ENCODE measurements at places on chromosomes 13 and 19. TPM values are rescaled to one million over a fixed set of nuclear protein-coding genes. Genes with fewer than 3 reads are reported as not detected.

DNA sequence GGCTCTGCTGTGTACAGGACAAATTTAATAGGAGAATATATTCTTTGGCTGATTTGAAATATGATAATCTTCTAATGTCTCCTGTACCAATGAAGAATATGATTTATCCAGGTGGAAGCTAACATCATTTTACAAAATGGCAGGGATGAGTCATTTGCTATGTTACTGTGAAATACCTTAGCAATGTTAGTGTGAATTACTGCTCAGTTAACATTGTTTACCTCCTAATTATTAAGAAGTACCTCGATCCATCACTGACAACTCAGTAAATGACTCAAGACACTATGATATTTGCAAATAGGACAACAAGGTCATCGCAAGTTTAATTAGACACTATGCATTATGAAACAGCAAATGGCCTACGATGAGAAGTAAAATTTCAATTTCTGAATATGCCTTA is 309.1 kb upstream of the EDNRB start:
- H3K4me3 ChIP-seq: no peak overlapping the region
- no peak for DNase-seq
- no peaks in the 10 kb centered on the region for H3K4me1 ChIP-seq
- peaks cover 1% of the 10 kb centered on the region for H3K27me3 ChIP-seq
- no peaks in the 10 kb centered on the region for H3K36me3 ChIP-seq

DNA sequence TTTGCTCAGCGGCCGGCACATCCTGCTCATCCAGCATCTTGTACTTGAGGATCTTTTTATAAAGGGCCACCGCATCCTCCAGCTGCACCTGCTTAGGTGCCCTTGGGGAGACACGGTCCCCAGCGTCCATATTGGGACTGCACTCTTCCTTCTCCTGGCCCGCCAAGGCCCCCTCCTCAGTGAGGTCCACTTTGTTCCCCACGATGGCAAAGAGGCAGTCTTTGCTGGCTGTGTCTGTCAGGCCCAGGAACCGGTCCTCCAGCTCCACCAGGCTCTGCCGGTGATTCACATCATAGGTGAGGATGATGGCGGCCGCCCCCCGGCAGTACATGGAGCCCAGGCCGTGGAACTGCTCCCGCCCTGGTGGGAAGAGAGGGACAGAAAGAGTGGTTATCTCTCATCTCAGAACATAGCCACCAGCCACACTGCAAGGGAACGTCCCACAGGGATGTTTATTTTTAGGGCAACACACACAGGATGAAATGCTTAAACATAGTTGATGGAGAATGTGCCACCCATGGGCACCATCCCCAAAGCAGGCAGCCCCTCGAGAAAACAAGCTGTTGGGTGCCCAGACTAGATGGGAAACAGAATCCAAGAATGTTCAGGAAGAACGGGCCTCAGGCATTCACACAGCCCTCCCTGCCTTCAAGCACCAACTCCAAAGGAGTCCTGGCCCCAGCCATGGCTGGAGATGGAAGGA is 37.5 kb downstream of the RAB20 start:
- no peak overlapping the region for H3K4me3 ChIP-seq
- H3K27ac ChIP-seq: peak overlapping the region; percentile 50
- H3K36me3 ChIP-seq: no peaks in the 10 kb centered on the region
- H3K4me1 ChIP-seq: peaks cover 13% of the 10 kb centered on the region
- peaks cover 27% of the 10 kb centered on the region for H3K27me3 ChIP-seq
- DNase-seq: no peak

DNA sequence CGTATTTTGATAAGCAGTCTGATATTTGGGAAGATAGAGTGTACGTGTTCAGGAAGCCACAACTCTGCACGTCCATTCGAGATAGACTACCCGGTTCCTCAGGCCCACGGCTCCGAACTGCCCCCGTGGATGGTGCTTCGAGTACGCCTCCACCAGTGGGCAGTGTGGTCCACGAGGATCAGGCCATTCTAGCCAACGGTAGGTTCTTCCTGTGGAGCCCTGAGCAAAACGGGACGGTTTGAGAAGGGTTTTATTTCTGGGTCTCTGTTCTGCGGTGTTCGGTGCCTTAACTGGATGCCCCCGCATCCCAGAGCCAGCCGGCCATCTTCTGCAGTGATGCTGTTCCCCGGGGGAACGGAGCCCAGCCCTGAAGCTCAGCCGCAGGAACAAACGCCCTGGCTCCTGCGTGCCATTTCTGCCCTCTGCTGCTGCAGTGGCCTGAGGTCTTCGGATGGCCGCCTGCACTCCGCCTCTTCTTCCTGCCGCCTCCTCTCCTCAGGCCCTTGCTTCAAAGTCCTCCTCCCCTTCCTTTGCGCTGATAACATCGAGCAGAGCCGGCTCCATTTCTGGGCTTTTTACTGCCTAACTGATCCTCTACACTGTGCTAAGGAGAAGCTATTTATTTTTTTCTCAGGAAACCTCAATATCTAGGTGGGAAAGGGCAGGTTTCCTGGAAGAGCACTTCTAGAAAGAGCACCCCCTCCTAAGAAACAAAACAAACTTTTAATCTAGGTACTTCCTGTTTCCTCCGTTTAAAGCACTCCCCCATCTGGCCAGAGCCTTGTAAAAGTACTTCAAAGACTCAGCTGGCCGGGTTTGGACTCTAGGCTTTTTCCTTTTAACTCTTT is 36.2 kb upstream of the SLC46A3 start:
- H3K27me3 ChIP-seq: no peaks in the 10 kb centered on the region
- H3K4me1 ChIP-seq: peaks cover 19% of the 10 kb centered on the region
- no peak overlapping the region for H3K4me3 ChIP-seq
- H3K36me3 ChIP-seq: peaks cover 7% of the 10 kb centered on the region
- peak overlapping the region; percentile 84 for H3K27ac ChIP-seq

- no peak overlapping the region for H3K4me3 ChIP-seq
- peaks cover 37% of the 10 kb centered on the region for H3K4me1 ChIP-seq
- no peak for DNase-seq
- H3K27me3 ChIP-seq: peaks cover 12% of the 10 kb centered on the region
- H3K27ac ChIP-seq: no peak overlapping the region
These were observed 90.1 kb downstream of the PCDH9 start for GRCh38 chr13:67140006-67140405.

GRCh38 chr13:42380420-42381164 is 108.6 kb downstream of the AKAP11 start:
- H3K27me3 ChIP-seq: no peaks in the 10 kb centered on the region
- no peak for DNase-seq
- no peak overlapping the region for H3K27ac ChIP-seq
- H3K4me1 ChIP-seq: peaks cover 18% of the 10 kb centered on the region
- no peak overlapping the region for H3K4me3 ChIP-seq

- no peaks in the 10 kb centered on the region for H3K36me3 ChIP-seq
- peak overlapping the region; percentile 23 for H3K27ac ChIP-seq
These were observed 14.6 kb downstream of the AKAP8L start for GRCh38 chr19:15404097-15404779.

DNA sequence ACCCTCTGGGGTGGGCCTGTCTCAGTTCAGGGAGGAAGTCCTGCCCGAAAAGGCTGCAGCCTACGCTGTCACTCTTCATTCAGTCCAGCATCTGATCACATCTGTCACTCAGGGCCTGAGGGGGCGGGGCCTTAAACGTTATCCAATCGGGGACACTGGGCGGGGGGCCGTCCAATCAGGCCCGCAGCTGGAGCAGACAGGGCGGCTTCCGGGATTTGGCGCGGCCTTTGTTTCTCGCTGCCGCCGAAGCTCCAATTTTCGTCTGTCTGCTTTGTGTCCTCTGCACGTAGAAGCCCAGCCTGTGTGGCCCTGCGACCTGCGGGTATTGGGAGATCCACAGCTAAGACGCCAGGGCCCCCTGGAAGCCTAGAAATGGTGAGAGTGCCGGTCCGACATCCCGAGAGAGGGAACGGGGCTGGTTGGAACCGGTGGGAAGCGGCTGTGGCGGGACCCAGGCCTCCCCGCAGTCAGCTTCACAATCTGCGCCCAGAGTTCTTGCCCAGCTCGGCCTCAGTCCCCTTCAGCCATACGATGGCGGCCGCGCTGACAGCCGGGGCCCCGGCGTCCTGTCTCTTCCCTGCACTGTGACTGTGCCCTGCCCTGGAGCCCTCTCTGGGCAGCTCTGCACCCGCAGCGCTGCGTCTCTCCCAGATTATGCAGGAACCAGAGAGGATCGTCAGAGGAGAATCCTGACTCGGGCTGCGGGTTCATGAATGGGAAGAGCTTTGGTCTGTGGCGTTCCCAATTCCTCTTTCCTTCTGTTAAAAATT is at the start of gene ZNF730:
Gene ZNF730, plus strand, starts transcription at position 224 of the 770 bp plus-strand sequence. Its CDS starts 149 bp downstream, at position 373.
- DNase-seq: peak; percentile 93
- peaks cover 30% of the 10 kb centered on the region for H3K4me1 ChIP-seq
- peaks cover 32% of the 10 kb centered on the region for H3K36me3 ChIP-seq
- H3K27ac ChIP-seq: peak within 1 kb of the TSS; percentile 100
- H3K27me3 ChIP-seq: peaks cover 5% of the 10 kb centered on the region

- DNase-seq: no peak
- no peak overlapping the region for H3K27ac ChIP-seq
- peaks cover 20% of the 10 kb centered on the region for H3K27me3 ChIP-seq
- no peak overlapping the region for H3K4me3 ChIP-seq
- no peaks in the 10 kb centered on the region for H3K36me3 ChIP-seq
These were observed 23.0 kb upstream of the MIER2 start for GRCh38 chr19:367561-367960.

DNA sequence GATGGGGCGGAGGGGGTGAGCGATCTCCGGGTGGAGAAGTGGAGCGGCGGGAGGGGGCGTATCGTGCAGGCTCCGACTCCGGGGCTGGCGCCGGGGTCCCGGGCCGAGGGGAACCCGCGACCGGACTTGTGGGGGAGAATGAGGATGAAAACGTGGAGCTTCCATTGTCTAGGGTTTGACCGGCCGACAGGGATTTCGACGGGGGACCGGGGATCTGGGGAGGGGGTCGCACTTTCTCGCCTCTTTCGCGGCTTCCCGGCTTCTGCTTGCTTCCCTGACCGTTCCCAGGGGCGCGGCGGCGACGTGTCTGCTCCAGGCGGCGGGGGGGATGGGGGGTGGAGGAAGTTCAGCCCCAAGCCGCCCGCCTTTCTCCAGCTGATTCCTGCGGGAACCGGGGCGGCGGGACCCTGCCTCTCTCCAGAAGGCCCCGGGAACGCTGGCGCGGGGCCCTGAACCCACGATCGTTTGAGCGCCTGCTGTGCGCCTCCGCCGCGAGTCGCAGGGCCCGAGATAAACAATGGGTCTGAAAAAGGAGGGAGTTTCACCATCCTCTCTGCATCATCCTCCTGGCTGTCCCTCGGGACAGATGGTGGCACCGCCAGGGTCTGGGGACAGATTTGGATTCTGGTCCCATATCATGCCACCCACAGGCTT is 790 bp downstream of the TPM4 start:
- H3K4me3 ChIP-seq: peak overlapping the region; percentile 88
- peak overlapping the region; percentile 98 for H3K27ac ChIP-seq
- peaks cover 9% of the 10 kb centered on the region for H3K27me3 ChIP-seq
- H3K4me1 ChIP-seq: peaks cover 52% of the 10 kb centered on the region
- H3K36me3 ChIP-seq: peaks cover 11% of the 10 kb centered on the region
- no peak for DNase-seq

DNA sequence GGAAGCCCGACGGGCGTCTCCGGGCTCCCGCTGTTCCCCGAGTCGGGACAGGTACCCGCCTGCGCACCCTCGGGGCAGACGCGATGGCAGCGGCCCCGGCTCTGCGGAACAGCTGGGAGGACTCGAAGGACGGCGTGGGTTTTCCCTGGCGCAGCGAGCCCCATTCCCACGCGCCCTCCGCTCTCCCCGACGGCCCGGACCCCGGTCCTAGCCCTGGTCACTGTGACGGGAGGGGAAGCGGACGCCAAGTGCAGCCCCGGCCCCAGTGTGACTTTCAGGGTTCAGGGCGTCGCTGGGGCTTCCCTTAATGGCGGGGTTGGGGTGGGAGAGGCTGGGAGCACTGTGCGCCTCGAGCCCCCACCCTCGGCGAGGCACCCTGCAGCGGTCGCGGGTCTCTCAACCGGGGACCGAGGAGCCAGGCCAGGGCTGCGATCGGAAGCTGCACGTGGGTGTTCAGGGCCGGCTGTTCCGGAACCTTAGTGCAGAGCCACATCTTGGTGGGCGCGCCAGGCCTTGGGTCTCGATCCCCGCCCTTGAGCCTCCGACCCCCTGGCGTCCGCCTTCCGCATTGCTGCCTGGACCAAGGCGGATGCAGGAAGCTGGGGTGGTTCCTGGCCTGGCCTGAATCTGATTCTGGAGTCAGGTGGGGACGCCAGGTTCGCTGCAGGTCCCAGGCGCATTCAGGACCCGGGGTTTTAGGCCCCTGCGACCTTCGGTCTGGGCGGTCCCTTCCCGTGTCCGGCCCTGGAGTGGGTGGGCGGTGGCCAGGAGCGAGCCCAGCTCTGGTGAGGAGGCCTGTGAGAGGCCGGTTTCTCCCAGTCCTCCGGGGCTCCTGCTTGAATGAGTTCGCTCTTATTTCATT is 3.5 kb downstream of the LGALS7B start:
- H3K4me3 ChIP-seq: no peak overlapping the region
- DNase-seq: no peak
- peaks cover 6% of the 10 kb centered on the region for H3K27me3 ChIP-seq
- no peaks in the 10 kb centered on the region for H3K36me3 ChIP-seq
- peak overlapping the region; percentile 43 for H3K27ac ChIP-seq
- H3K4me1 ChIP-seq: peaks cover 4% of the 10 kb centered on the region

GRCh38 chr13:48156466-48156865 is 61.6 kb upstream of the MED4 start:
- H3K36me3 ChIP-seq: no peaks in the 10 kb centered on the region
- H3K4me1 ChIP-seq: peaks cover 7% of the 10 kb centered on the region
- H3K27ac ChIP-seq: no peak overlapping the region
- no peaks in the 10 kb centered on the region for H3K27me3 ChIP-seq

- no peak overlapping the region for H3K4me3 ChIP-seq
- H3K36me3 ChIP-seq: peaks cover 3% of the 10 kb centered on the region
- H3K27ac ChIP-seq: peak overlapping the region; percentile 55
- H3K27me3 ChIP-seq: peaks cover 60% of the 10 kb centered on the region
- no peak for DNase-seq
- peaks cover 11% of the 10 kb centered on the region for H3K4me1 ChIP-seq
These were observed 169.2 kb upstream of the IRS2 start for GRCh38 chr13:109955598-109955997.

DNA sequence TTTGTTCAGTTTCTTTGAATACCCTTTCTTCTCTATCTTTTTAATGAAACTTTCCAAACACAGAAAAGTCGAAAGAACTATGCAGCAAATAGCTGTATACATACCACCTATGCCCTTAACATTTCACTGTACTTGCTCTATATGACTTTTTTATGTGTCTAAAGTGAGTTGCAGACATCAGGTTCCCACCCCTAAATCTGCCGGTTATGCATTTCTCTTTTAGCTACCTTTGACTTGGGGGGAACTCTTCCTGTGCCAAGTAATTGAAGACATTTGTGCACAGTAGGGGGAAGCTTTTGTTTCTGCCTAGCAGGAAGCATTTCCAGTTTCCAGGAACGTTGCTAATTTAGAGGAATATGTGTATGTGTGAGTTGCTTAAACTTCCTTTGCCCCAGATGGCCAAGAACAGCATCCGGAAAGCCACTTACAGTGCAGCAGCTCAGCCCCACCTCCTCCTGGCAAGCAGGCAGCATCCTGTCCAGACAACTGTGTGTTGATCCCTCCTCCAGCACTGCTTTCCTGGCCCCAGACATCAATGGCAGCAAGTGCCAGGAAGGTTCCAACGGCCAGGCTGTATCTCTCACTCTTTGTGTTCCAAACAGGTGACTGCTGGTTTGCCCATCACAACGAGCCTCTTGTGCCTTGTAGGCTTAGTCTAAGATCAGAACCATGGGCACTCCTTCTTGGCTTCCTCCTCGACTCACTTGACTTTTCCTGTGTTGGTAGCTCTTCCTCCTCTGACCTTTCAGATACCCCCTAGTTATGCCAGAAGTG is 14.7 kb upstream of the GRAMD1A start:
- DNase-seq: no peak
- H3K27ac ChIP-seq: peak overlapping the region; percentile 78
- no peaks in the 10 kb centered on the region for H3K27me3 ChIP-seq
- H3K4me3 ChIP-seq: no peak overlapping the region

Gene SOX1
- 41.2 TPM for total RNA-seq

Gene BEST2
- total RNA-seq: not detected

Gene PRSS57
- total RNA-seq: not detected

Gene ZNF737
- 18.9 TPM for total RNA-seq

Gene GZMM
- not detected for total RNA-seq

Gene ZNF283
- total RNA-seq: 14.7 TPM
